ENCODE measurements at places on chromosomes 2 and 18.

GRCh38 chr18:77481541-77481940, 231.9 kb downstream of the GALR1 start:
- DNase-seq: no peak

DNA sequence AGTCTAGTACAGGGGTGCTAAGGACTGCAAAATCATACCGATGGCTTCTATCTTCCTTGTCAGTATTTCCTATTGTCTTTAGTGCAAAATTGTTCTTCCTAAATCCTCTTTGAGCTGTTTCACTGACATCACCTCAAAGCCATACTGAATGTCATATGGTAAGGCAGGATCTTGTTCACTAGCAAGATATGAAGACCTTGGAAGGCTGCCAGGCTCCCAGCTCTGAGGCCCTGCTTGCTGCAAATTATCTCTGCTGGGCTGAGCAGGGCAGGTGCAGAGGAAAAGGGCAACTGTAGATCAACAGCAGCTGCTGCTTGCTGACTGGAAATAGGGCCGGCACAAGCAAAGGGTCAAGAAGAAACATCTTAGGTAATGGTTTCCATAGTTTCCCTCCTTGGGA, 58.2 kb downstream of the PMAIP1 start:
- no peak for DNase-seq

DNA sequence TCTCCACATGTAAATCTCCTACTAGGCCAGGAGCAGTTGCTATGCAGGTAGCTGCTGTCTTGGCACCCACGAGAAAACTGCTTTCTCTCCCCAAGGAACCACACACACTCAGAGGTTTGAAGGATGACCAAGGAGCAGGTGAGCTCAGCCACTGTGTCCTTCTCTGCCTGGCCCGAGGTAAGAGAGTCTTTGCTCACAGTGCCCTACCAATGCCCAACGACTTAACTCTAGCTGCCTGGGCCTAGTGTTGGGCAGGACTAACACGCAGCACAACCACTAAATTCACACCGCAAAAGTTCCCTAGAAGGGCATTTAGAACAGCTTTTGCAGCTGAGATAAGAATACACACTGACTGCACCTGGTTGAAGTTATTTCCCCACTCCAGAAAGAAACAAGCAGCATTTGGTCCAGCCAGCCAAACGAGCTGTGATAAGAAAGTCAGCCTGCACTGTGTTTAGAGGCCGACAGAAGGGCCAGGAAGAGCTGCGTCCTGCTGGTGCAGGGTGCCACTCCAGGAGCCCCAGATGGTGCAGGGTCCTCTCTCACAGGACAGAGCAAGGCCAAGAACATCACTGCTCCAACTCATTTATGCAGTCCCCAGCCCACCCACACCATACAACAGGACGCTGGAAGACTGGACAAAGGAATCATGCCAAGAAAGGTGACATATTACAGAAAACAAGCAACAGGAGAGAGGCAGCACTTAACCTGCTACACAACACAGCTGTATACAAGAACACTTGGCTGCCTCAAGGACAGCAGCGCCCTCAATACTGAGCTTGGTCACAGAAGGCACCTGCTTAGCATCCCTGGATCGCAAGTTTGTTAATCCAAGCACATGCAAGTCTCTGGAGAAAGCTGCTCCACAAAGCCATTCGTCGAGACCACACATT, 12.5 kb downstream of the HDLBP start:
- DNase-seq: no peak

- DNase-seq: no peak
Measured at GRCh38 chr2:130796290-130796689, 40.4 kb upstream of the ARHGEF4 start.

- DNase-seq: no peak
Measured at GRCh38 chr18:56461151-56461550, 177.2 kb downstream of the TXNL1 start.

GRCh38 chr2:240463274-240463865, 27.9 kb downstream of the GPC1 start:
- DNase-seq: peak; percentile 13

GRCh38 chr2:74864728-74865722, 31.1 kb downstream of the HK2 start:
- DNase-seq: no peak

DNA sequence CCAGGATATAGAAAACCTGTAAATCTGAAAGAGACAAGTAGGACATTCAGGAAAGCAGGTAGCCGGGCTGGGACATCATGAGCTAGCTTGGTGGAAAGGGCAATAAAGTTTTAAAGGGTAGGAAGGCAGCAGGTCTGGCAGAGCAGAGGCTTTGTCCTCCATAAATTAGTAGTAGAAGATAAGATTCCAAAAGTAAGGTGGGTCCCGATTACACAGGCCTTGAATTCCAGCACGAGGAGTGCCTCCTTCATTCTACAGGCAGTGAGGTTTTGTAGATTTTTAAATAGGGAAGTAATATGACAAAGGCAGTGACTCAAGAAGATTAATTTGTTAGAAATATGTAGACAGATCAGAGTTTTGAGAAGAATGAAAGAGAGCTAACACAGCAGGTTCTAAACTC, 160.7 kb downstream of the DTNB start:
- DNase-seq: no peak

DNA sequence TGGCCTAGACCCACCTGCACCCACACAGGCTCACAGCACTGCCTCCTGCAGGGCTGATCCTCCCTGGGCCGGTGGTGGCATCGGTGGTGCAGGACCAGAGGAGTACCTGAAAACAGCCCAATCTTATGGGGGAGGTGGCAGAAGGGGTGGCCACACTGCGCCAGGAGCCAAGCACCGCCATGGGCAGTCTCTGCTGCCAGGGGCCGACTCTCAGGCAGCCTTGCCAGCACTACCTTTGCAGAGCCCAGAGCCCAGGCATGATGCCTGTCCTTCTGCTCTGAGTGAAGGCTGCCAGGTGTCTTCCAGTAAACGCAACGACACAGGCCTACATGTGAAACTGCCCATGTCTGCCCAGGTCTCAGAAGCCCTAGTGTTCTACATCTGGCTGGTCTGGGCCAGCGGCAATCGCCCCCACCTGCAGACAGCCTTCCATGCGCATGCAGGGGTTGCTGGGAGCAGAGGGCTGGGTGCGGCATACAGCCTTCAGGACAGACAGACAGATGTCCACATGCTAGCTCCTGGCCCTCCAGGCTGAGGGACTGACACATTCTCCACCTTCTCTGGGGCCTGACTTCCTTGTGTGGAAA, 6.8 kb downstream of the HS6ST1 start:
- peak; percentile 15 for DNase-seq

GRCh38 chr2:143426296-143426695, 297.1 kb downstream of the ARHGAP15 start:
- DNase-seq: no peak

DNA sequence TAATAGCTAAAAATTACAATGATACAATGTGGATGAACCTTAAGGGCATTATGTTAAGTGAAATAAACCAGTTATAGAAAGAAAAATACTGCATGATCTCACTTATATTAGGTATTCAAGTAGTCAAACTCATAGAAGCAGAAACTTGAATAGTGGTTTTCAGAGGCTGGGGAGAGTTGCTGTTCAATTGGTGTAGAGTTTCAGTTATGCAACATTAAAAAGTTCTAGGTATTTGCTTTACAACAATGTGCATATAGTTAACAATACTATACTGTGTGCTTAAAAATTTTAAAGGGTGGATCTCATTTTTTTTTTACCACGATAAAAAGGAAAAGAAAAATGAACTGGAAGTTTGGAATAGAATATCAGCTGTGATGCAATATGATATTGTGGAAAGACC, 479.1 kb downstream of the SPAG16 start:
- DNase-seq: no peak

GRCh38 chr2:186276909-186277308, 209.2 kb upstream of the ZC3H15 start:
- DNase-seq: no peak

DNA sequence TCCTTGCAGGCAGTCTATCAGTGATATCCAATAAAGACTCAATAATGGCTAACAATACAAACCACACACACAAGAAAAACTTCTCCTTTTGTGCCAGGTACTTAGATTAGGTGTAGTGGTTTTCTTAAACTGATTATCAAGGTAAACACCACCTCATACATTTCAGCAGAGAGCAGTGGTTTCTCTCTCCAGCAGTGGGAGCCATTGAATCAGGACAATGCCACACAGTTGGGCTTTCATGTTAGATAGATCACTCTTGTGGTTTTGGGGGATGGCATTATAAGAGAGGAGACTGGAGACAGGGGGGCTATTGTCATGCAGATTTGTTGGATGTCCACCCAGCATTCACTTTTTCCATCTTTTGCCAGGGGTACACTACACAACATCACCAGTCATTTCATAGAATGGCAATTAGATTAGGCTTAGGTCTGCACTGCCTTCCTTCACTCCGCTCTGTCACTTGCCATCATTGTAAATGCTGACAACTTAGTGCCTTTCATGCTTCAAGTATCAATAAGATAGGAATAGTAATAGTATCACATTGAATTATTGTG, 13.6 kb upstream of the IRS1 start:
- no peak for DNase-seq

DNA sequence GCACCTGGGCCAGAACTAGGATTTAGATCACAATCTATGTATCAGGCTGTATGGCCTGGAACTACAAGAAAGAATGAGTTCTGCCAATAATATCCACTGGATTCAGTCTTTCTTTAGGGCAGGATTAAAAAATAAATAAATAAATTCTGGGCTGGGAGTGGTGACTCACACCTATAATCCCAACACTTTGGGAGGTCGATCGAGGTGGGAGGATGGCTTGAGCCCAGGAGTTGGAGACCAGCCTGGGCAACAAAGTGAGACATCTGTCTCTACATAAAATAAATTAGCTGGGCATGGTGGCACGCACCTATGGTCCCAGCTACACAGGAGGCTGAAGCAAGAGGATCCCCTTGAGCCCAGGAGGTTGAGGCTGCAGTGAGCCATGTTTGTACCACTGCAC, 8.1 kb downstream of the AMMECR1L start:
- no peak for DNase-seq

DNA sequence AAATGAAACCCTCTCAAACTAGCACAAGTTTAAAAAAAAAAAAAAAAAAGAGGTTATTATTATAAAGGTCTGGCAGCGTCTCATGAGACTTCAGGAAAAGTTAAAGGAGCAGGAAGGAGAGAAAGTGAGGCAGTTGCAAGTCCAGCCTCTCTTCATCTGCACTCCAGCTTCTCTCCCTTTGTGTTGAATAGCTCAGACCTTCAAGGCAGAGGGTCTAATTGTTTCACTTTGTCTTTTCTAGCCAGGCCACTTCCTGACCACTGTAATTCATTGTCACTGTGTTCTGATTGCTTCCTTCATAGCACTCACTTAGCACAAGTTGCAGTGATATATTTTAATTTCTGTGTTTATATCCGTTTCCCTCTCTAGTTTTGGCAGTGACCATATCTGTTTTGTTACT, 99.9 kb downstream of the SPATS2L start:
- no peak for DNase-seq

DNA sequence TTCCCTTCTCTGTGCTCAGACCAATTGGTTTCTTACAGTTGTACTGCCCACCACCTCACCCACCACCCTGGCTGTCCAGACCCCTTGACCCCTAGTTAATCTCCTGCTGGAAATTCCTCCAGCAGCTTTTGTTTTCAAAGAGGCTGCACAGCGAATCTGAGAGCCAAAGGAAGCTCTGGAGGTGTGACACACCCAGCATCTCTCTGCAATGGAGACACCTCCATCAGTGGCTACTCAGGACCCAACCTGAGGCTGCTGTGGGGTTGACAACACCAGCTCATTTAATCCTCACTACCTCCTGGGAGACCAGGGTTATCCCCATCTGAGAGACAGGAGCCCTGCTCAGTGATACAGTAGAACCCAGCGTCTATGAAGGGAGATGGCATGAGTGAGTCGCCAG, 86.4 kb downstream of the BIN1 start:
- DNase-seq: no peak

- DNase-seq: no peak
Measured at GRCh38 chr2:235330775-235331451, 162.9 kb upstream of the AGAP1 start.

GRCh38 chr18:62525608-62526007, 2.8 kb downstream of the ZCCHC2 start:
- DNase-seq: no peak

DNA sequence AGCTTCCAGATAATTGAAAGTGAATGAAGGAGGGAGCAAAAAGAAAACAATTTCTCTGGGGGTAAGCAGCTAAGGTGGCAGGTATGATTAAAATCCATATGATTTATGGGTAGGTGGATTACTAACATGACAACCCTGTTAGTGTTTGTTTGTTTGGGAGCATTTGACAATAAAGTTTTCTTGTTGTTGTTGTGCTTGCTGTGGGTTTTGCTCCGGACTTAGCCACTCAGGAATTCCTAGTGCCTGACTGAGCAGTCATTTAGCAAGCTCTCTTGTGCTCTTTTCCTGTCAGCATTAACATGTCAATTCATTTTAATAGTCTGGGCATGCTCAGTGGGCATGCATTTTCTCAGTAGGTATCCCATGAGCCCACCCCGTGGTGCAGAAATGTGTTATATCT, 674.8 kb upstream of the ZEB2 start:
- no peak for DNase-seq

DNA sequence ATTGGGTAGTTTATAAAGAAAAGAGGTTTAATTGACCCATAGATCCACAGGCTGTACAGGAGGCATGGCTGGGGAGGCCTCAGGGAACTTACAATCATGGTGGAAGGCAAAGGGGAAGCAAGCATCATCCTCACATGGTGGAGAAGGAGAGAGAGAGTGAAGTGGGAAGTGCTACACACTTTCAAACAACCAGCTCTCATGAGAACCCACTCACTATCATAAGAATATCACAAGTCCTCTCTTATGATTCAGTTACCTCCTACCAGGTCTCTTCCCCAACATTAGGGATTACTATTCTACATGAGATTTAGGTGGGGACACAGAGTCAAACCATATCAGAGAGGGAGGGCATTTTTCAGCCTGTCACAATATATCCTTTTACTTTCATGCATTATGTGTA, 22.7 kb upstream of the DOCK10 start:
- DNase-seq: no peak

DNA sequence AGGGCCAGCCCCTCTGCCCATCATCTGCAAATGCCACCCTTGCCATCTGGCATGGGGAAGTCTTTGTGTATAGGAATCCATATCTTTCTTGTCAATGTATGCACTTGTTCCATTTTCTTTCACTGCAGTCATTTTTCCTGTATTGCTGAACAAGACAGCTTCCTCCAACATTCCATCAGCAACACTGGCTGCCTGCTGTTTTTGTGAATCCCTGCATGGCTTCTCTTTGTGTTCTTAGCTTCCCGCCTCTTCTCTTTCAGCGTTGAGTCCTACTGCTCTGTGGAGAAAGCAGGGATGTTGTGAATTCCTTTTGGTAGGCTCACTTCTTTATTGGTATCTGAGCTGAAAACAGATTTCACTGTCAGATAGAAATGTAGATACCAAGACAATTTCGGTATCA, 150.0 kb downstream of the LPIN1 start:
- DNase-seq: peak; percentile 5

- no peak for DNase-seq
Measured at GRCh38 chr2:102063487-102063911, 71.7 kb downstream of the IL1R2 start.

DNA sequence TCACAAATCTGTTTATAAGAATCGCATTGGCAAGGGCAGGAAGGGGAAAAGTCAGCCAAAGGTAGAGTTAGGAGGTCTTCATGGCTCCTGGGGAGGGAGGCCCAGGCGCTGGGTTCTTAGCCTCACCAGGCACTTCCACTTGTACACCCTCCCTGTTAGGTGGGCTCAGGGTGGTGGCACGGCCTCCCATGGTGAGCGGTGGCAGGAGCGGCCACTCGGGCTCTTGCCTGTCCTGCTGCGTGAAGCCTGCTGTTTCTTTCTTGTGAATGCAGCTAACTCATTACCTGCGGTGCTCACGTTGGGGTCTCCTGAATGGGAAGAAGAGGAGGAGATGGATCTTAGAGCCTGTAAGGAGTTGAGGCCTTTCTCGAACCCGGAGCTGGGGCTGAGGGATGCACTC, 40.8 kb downstream of the TOGARAM2 start:
- no peak for DNase-seq
